ENCODE measurements at places on chromosomes 5 and 9.

GRCh38 chr5:143592648-143593047 lies 189.2 kb upstream of the NR3C1 start:
- peak; percentile 71 for DNase-seq

DNA sequence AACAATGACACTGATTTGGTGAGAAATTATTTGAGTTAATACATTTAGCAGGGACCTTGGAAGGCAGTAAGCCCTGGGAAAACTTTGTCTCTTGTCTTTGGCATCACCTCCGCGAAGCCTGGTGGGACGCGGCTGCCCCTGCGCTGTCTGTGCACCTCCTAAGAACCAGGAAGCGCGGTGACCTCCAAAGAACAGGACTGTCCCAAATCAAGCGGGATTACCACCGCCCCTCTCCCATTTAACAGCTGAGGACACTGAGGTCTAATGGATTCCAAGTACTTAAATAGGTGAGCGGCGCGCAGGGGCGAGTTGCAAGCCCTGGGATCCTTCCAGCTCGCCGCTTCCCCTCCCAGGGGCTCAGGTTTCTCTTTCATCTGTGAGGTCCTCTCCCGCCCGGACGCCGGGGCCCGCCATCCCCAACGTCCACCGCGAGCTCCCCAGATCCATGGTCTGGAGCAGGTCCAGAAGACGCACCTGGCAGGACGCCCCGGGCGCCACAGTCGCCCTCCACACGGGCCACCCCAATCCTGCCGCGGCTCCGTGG lies 432 bp downstream of the STARD4 start:
- DNase-seq = no peak

DNA sequence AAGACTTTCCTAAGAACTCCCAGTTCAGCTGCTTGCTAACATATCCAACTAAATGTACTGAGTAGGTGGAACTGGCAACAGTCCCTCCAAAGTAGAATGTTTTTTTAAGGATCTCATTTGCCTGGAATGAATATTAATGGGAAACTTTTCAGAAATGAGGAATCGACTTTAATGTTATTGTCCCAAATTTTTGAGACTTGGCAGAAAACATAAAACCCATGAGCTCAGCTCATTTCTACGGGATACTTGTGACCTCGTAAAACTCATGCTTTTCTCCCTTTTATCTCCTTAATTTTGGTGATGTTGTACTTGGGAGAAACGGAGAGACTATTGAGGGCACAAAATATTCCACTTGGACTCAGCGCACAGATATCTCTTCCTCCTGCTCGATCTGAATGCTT lies 296.8 kb downstream of the EBF1 start:
- no peak for DNase-seq

GRCh38 chr9:14345354-14346230 lies 31.7 kb upstream of the NFIB start:
- DNase-seq = no peak

DNA sequence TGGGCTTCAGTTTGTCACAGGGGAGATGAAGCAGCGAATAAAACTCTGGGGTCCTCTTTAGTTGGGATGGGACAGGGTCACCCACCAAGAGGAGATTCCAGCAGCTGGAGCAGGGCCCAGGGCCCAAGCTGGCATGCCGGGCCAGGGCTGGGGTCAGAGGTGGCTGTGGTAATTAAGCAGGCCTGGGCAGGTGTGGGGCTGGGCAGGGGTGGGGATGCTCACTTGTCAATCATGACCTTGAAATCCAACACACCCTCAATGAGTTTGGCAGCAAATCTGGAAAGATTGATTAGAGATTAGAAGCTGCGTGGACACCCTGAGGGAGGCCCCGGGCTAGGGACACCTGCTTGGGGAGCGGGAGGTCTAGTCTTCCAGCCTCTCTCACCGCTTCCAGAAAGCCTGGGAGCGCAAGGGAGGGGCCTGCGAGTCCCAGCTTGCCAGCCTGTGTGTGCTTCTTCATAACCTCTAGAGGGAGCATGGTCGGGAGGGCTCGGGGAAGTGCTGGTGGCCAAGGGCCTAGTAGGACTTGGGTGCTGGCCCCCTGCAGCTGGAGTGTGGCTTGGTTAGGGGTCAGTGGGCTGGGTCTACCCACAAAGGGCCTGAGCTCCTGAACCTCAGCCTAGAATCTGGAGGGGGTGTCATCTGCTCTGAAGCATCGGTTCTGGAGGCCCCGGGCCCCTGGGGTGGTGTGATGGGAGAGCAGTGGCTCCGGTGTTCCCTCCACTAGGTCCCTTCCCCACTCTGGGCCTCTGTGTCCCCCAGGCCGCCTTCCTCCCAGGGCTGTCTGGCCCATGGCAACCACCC lies 7.6 kb downstream of the CRAT start:
- DNase-seq = no peak

DNA sequence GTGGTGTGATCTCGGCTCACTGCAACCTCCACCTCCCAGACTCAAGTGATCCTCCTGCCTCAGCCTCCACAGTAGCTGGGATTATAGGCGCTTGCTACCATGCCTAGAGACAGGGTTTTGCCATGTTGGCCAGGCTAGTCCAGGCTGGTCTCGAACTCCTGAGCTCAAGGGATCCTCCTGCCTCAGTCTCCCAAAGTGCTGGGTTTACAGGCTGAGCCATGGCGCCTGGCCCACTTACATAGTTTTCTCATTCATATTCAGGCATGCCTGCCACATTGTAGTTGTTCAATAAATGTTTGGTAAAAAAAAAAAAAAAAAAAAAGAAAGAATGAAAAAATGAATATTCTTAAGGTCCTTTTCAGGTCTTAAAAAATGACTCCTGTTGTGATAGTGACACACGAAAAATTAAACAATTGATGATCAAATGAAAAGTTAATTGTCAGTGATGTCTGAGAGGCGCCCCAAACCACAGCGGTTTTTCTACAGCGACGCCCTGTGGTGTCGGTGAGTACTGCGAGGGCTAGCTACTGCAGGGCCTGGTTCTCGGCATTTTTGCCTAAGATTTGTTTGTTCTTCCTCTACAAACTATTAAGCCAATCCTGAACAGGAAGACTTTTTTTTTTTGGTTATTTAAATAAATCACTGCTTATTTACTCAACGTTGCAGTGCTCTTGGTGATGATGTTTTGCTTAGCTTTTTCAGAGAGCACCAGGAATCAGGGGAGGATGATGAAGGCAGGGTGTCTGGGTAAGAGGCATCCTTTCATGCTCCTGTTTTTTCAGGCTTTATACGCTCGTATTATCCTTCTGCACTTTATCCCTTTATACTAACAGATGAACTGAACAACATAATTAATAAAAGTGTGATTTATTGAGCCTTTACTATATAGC lies 67.0 kb upstream of the DPYSL3 start:
- peak; percentile 50 for DNase-seq

DNA sequence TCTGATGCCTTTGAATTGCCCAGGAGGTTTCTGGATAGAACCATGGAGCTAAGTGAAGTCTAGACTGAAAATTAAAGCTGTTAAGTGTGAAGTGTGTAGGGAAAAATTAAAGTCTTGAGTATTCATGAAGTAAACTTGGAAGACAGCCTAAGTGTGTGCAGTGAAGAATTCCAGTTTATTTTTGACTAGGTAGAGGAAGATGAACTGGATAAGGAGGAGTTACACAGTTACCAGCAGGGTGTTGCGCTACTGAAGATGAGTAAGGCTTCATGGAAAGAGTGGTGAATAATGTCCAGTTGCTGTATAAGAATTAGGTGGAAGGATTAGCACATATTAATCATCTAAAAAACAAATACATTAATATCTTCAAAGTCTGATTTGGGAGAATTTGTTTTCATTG lies 5.7 kb upstream of the CHD1 start:
- no peak for DNase-seq

GRCh38 chr9:76793784-76794431 lies 29.7 kb downstream of the PCA3 start:
- no peak for DNase-seq

GRCh38 chr5:12662545-12663314 lies 758.5 kb upstream of the CTNND2 start:
- DNase-seq = no peak

GRCh38 chr9:33220681-33221567 lies 19.0 kb upstream of the SPINK4 start:
- DNase-seq = no peak

GRCh38 chr9:129838707-129839259 lies 3.5 kb downstream of the USP20 start:
- DNase-seq = peak; percentile 64

DNA sequence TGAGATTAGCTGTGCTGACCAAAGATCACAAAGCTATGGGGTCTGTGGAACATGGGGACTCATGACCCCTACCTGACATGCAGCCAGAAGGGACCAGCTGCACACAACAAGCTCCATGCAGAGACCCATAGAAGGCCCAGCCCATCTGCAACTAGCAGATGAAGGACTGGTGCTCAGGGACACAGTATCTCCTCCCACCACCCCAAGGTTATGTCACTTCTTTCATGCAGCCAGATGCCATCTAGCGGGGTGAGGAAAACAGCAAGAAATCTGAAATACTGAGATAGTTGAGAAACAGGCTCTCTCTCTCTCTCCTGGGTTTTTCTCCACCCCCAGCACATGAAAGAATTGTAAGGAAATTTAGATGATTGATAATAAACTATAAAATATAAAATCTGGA lies 161.3 kb upstream of the DAPK1 start:
- DNase-seq = no peak

GRCh38 chr9:124788542-124789217 lies 11.7 kb downstream of the OLFML2A start:
- no peak for DNase-seq

GRCh38 chr5:129629575-129629974 lies 118.3 kb upstream of the MINAR2 start:
- no peak for DNase-seq

DNA sequence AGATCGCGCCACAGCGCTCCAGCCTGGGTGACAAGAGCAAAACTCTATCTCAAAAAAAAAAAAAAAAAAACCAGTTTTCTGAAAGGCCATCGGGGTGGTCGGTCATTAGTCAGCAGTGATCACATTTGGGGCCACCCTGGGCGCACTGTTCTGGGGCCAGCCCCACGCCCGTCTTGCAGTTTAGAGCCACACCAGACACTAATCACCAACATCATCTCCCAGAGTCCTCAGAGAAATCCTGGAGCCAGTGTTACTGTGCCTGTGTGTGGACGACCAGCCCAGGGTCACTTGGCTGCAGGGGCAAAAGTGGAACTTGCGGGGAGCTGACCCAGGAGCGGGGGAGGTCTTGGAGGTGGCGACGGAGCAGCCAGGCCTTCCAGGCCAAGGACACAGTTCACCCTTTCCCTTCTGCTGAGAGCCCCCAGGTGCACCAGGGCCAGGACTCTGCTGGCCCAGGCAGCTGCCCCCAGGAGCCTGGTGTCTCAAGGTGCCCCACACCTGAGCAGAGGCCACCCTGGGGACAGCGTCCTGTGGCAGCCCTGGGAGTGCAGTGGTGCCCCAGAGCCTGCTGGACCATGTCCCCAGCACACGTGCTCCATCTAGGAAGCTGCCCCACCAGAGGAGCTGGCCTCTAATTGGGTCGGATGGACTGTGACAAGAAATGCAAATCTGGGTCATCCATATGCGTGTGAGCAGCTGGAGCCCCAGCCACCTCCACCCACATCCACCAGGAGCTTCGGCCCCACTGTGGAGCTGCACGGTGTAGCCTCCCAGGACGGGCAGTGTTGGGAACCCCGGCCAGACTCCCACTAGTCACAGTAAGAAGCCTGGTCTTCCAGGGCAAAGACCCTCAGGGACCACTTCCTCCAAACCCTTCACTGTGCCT lies 51.1 kb downstream of the NEK6 start:
- DNase-seq = no peak
